Suppressor macrophage treated with lipopolysaccharide for 4 hours (primary cell): ENCODE measurements at places on chromosomes 1 and 21.

DNA sequence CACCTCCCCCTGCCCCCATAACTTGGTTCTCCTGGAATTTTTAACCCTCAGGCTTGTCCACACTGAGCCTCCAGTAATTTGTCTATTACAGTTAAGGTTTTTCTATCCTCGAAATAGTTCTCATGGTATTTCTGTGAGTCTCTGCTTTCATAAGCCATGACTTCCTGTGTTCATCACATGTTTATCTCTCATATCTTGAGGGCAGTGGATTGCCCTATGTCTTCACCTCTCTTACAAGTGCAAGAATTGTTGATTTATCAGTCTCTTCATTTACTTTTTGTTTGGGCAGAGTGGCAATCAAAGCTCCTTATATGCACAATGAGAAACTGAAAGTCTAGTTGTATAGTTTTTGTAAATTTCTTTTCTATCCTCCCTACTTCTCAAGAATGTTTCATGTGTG, 328.4 kb downstream of the PLA2G4A start:
- no peak for DNase-seq

GRCh38 chr1:232367293-232367692, 262.6 kb downstream of the SIPA1L2 start:
- DNase-seq, result no peak

DNA sequence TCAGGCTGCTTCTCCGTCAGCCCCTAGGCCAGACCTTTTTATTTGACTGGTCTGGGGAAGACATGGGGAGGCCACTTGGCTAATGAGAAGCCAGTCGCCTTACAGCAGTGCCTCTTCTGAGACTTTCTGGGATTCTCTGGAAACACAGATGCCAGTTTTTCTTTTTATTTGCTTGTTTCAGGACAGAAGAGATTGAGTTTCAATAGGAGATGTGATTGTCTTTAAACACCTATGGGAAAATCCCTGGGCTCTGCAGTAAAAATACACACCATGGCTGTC, 15.4 kb upstream of the BTG2 start:
- no peak for DNase-seq

- DNase-seq, result no peak
Observed at GRCh38 chr1:213983493-213984386, 4.0 kb upstream of the PROX1 start.
